ENCODE measurements at places on chromosomes 1 and 21. TPM values are rescaled to one million over a fixed set of nuclear protein-coding genes. Genes with fewer than 3 reads are reported as not detected.

The SUSD4 gene
- polyA plus RNA-seq, result not detected

The GIPC2 gene
- polyA plus RNA-seq, result 2.8 TPM

DNA sequence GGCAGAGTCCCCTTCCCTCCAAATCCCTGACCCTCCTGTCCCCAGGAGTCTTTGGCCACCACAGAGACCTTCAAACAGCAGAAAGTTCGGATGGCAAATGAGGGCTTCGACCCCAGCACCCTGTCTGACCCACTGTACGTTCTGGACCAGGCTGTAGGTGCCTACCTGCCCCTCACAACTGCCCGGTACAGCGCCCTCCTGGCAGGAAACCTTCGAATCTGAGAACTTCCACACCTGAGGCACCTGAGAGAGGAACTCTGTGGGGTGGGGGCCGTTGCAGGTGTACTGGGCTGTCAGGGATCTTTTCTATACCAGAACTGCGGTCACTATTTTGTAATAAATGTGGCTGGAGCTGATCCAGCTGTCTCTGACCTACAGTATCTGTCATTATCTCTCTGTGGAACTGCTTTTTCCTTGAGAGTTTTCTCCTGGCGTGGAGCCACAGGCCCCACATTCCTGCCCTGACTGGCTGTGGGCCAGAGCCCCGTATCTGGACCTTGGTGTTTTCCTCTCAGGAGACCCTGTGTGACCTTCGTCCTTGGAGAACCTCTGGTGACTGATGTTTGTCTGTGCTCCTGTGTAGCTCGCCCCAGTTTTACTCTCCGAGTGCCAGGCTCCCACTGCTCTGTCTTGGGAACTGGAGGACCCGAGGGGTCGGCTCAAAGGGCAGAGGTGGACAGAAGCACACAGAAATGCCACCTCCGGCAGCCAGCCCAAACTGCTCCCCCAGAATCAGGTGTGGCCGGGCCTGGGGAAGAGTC lies 4.8 kb downstream of the SLC27A3 start:
- DNase-seq, result peak; percentile 59

DNA sequence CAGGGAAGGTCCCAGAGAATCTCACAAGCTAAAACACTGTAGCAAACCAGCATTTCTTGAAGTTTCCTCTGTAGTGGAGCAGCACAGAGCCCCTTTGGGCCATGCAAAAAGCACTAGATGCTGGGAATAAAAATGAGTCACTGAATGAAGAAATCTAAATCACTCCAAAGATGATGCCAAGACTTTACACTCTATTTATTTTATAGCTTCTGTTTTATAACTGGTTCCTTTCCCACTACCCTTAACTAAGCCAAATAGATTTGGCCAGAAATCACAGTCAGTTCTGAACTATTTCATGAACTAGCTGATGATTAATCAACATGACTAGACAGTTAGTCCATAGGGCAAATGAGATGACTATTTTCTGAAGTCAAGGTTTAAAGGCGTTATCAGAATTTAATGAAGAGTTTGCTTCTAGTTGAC lies 89.5 kb downstream of the SCMH1 start:
- DNase-seq, result no peak

DNA sequence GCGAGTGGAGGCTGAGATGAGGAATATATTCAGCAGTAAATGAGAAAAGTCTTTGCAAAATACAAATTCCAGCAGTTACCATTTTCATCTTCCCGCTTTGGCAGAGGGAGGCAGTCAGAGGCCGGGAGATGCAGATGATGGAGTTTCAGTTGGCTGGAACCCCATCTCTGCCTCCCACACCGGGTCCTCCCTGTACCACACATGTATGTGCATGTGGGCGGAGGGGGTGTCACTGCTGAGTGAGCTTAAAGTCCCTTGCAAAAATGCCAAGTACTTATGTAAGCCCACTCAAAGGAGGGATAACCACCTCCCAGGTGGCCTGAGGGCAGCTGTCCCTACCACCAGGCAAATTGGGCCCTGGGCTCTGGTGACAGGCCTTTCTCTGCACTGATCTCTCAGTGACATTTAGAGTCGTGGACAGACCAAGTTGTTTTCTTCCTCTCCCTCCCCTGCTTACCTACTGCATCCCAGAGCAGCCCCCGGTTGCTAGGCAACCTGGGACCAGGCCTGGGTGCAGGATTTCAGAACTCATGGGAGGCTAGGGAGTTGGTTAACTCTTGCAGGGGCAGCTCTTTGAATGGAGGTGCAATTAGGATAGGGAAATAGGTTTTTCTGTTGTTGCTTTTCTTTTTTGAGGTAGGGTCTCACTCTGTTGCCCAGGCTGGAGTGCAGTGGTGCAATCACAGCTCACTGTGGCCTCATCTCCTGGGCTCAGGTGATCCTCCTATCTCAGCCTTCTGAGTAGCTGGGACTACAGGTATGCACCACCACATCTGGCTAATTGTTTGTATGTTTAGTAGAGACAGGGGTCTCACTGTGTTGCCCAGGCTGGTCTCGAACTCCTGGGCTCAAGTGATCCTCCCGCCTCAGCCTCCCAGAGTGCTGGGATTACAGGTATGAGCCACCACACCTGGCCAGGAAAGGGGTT lies 17.1 kb upstream of the UBXN10 start:
- no peak for DNase-seq

The LAPTM5 gene
- 83.4 TPM for polyA plus RNA-seq

The CD1C gene
- not detected for polyA plus RNA-seq

The INTS7 gene
- polyA plus RNA-seq, result 9.0 TPM

- DNase-seq, result peak; percentile 21
Observed at GRCh38 chr1:54885237-54885679, 1.7 kb downstream of the DHCR24 start.

The SHISA4 gene
- polyA plus RNA-seq, result 78.2 TPM

- no peak for DNase-seq
Observed at GRCh38 chr1:17347769-17348592, 24.0 kb upstream of the PADI6 start.

DNA sequence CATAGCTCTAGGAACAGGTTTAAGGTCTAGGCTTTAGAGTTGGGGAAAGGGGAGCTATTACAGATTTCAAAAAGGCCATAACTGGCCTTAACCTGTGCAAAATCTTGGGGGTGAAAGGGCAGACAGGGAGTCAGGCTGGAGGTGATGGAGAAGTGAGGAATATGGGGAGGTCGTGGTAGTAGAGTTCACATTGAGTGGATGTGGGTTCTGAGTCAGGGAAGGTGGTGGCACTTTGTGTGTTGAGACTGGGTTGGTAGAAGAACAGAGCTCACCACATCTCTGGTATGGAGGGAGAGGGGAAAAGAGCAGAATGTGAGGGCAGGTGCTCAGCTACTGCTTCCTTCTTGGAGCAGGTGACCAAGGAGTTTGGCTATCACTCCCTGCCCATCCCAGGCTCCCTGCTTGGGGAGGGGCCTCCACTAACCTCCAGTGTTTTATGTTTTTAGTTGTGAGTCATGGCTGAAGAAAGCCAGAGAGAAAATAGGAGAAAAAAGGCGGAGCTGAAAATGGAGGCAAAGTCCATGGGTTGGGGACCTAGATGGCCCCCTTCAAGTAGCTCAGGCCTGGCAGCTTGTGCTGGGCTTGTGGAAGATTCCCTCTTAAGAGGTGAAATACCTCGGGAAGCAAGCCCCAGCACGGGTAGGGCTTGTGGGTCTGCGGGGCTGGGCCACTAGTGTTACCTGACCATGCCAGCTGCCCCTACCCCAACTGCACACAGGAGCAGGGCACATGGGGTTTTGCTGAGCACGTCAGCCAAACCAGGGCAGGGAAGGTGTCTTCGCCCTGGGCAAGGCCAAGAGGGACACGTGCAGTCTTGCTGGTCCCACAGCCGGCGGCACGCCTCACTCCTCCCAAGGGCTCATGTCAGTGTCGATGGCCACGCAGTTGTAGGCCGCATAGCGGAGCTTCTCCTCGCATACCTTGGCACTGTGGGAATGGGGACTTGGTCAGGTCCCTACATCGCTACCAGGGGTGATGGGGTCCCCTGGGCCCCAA lies 8.2 kb downstream of the HECTD3 start:
- no peak for DNase-seq

The ACOT11 gene
- polyA plus RNA-seq, result 5.5 TPM

DNA sequence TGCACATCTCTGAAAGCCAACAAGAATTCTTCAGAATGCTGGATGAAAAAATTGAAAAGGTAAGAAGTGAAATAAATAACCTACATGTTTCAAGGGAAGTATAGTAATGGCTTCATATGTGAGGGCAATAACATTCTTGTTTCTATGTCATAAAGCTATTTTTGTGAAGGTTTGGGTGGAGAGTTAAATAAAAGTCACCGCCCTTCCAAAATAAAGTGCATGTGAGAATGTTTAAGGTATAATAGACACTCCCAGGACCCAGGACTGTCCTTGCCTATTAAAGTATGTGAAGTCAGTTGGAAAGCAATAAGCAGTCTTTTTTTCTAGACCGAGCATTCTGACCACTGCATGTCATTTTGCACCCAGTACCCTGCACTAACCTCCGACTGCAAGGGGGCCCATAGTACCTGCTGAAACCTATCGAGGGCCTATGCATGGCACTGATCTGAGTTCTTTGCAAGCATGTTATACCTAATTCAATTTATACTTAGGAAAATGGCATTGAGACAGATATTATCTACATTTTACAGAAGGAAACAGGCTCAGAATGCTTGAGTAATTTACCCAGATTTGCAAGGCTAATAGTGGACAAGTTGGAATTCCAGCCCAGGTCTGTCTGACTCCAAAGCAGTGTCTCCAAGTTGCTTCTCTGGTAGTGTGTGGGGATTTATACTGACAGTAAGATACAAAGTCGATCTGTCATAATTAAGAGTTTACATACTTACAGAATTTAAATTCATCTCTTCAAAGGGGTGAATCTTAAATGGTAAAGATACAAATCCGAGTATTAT lies 156.1 kb downstream of the EDEM3 start:
- no peak for DNase-seq

The OLFML3 gene
- polyA plus RNA-seq, result 3.9 TPM

GRCh38 chr1:1230656-1231399 lies 973 bp downstream of the SDF4 start:
- DNase-seq, result peak; percentile 55

GRCh38 chr1:73042403-73042802 lies 760.1 kb upstream of the NEGR1 start:
- no peak for DNase-seq

The CLCA4 gene
- polyA plus RNA-seq, result not detected

The PGLYRP4 gene
- not detected for polyA plus RNA-seq

DNA sequence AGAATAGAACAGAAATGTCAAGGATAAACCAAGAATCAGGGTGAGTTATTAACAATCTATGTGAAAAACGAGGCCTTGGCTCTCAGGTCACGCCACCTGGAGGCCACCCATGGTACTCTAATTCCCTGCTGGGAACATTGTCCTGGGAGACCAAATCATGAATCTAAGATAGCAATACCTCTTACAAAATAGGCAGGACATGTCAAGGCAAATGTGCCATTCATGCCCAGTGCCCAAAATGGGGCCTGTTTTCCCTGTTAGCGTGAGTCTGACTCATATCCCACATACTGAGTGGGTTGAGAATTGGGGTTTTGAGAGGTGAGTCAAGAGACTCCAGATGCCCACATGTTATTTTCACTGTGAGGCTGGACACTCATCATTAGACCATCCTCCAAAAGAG lies 380.8 kb downstream of the HHIPL2 start:
- no peak for DNase-seq

GRCh38 chr1:5379176-5379759 lies 613.0 kb downstream of the NPHP4 start:
- no peak for DNase-seq

The TMEM81 gene
- polyA plus RNA-seq, result 1.5 TPM

GRCh38 chr1:37040773-37041172 lies 6.5 kb upstream of the GRIK3 start:
- DNase-seq, result no peak

GRCh38 chr1:61182049-61182448 lies 99.7 kb downstream of the NFIA start:
- peak; percentile 75 for DNase-seq

The ADAMTSL4 gene
- 0.96 TPM for polyA plus RNA-seq

GRCh38 chr1:72281637-72282270 lies 585 bp downstream of the NEGR1 start:
- DNase-seq, result no peak

The ZBTB8A gene
- polyA plus RNA-seq, result 2.9 TPM

The NUP210L gene
- 0.01 TPM for polyA plus RNA-seq

GRCh38 chr1:161705537-161705936 lies 1.5 kb upstream of the FCRLA start:
- DNase-seq, result no peak

DNA sequence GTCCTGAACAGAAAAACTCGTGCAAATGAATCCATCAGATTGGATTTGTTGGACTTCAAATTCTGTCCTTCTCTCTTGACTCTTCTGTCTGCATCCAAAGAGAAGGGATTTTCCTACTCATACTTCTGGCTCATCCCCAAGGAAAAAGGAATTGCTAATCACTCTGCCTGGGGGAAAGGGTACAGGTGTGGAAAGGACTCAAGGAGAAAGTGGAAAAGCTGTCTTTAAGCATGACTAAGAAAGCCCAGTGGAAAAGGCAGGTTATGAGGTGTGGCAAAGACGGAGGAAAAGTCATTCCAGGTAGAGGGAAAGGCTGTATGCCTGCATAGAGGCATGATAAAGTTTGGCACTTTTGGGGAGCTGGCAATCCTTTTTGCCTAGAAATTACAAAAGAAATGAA lies 43.4 kb downstream of the PTGS2 start:
- no peak for DNase-seq

The CLEC20A gene
- polyA plus RNA-seq, result not detected

GRCh38 chr1:10943991-10944730 lies 68.3 kb upstream of the TARDBP start:
- peak; percentile 55 for DNase-seq

DNA sequence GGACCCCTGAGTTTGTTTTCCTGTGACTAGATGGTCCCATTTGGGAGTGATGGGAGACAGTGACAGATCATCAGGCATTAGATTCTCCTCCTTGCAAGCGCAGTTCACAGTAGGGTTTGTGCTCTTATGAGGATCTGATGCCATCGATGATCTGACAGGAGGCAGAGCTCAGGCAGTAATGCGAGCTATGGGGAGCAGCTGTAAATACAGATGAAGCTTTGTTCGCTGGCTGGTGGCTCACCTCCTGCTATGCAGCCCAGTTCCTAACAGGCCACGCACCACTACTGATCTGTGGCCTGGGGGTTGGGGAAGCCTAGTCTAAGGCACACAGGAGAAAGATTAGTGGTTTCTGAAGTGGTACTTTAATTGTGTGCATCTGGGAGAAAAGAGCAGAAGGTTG lies 7.1 kb upstream of the PLPP3 start:
- no peak for DNase-seq

Measured in endothelial cell of umbilical vein (primary cell).